Muscle of arm (tissue), 14 donors: ENCODE measurements at places on chromosomes 7 and 10. TPM values are rescaled to one million over a fixed set of nuclear protein-coding genes. Genes with fewer than 3 reads are reported as not detected.

DNA sequence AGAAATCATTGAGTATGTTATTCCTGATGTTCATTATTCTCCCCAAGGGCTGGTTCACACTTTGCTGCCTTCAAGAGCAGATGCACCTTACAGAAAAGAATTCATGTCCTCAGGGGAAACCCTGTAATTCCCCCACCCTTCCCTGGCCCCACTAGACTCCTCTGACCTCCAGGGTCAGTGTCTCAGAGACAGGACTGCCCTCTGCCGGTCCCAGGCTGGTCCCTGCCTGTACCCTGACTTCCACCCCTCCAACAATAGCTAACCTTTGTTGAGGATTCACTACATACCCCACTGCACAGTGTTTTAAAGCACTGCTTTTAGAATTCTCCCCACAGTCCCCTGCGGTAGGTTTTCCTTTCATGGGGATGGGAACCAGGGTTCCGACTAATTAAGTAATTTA lies 4.4 kb upstream of the SEPHS1 start:
- no peak for DNase-seq

- DNase-seq = peak; percentile 24
Observed at GRCh38 chr10:95655571-95656290, 780 bp downstream of the ALDH18A1 start.

LIPM gene
- polyA plus RNA-seq = 0.79 TPM

DNA sequence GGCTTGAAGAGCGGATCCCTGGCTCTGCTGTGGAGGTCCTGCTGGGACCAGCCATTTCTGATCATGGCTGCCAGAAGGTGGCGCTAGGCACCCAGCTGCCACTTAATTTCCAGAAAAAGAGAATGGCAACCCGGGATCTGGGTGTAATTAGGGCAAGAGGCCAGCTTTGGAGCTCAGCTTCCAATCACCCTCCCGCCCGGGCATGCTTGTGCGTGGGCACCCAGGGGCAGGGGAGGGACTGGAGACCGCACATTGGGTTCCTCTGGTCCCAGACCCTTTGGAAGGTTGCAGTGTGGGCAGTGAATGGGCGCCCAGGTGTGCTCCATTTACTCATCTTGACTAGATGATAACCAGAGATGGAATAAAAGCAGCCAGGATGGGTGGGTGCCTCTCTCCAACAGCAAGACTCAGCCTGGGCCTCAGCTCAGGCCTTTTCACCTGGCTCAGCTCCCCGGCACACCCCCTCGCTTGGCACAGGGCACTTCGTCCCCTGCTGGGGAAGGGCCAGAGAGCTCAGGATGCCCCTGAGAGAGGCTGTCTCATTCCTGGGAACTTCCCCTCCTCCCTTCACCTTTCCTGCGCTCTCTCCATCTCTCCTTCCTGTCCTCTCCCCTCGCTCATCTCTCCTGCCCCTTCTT lies 14.7 kb downstream of the FAM241B start:
- DNase-seq = peak; percentile 36

HTRA1 gene
- not detected for polyA plus RNA-seq

STARD3NL gene
- 25.4 TPM for polyA plus RNA-seq

DNA sequence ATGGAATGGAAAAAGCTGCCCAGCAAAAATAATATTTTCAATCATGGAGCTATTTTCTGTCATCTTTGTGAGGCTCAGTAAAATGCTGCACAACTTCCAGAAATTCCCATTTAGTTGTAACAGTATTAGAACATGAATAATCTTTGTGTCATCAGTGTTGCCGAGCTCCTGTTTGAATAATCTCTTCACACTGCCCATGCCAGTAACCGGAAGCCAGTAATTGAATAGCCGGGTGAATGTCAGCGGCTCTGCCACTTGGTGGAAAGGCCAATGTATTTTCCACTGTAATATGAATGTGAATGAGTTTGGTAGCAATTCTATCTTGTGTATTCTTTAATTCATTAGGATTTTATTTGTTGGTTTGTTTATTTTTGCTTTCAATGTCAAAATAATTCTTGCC lies 172.5 kb upstream of the INSYN2A start:
- no peak for DNase-seq
